ENCODE measurements at places on chromosomes 3 and 15.
A peak's percentile ranks its signal among the peaks of the same experiment; 100 is the strongest.

DNA sequence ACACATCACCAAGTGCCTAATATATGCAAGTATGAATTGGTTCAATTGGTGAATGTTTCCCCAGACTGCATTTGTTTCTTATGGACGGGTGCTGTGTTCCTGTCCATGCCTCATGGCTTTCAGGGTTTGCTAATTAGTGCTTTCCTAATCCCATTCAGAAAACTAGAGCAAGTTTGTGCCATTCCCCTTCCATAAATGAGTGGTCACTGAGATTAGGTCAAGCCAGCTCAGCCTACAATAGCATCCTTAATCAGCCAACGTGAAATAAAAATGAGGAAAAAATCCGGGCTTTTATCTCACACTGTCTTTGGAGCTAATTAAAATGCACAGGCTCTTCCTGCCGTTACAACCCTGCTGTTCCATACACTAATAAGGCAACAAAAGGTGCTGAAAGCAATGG, 788.8 kb downstream of the ROBO1 start:
- DNase-seq, result no peak

GRCh38 chr15:67501177-67501835, 19.6 kb upstream of the C15orf61 start:
- peak; percentile 37 for DNase-seq

GRCh38 chr3:122816587-122816986, 21.7 kb downstream of the SLC49A4 start:
- no peak for DNase-seq

- DNase-seq, result no peak
Observed at GRCh38 chr3:183879243-183879642, 5.4 kb downstream of the PARL start.

- no peak for DNase-seq
Observed at GRCh38 chr3:121654493-121655385, 6.0 kb downstream of the HCLS1 start.

GRCh38 chr3:196803891-196804468, 63.7 kb upstream of the SENP5 start:
- DNase-seq, result no peak

- DNase-seq, result no peak
Observed at GRCh38 chr15:44084770-44085169, 110.3 kb downstream of the FRMD5 start.

- DNase-seq, result no peak
Observed at GRCh38 chr3:62604751-62605351, 231.5 kb upstream of the FEZF2 start.

DNA sequence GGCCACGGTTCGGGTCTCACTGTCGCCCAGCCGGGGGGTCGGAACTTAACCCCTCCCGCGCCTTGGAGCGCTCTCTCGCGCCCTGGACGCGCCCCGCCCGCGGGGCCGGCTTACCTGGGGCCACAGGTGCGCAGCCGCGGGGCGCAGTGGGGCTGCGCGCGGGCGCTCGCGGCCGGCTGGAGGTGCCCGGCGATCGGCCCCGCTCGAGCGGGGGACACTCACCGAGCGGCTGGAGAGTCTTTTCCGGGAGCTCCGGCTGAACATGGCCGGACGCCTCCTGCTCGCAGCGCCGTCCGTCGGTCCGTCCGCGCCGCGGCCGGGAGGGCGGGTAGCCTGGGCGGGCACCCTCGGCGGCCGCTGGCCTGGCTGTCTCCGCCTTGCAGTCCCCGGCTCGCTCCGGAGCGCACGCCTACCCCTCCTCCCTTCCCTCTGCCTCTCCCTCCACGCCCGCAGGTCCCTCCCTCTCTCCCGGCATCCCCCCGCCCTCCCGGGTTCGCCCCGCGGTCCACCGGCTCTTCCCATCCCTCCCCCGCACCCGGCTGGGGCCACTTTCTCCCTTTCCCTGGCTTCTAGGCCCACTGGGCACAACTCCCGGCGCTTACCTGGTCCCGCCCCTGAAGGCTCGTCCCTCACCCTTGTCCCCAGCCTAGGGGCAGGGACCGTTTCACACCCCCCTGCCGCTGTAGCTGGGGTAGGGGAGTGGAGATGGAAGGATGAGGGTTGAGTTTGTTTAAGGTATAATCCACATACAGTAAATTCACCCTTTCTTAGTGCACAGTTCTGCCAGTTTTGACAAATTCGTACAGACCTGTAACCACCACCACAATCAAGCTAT, 220.1 kb upstream of the PRICKLE2 start:
- DNase-seq, result peak; percentile 94

GRCh38 chr3:82496890-82497560, 735.6 kb upstream of the GBE1 start:
- DNase-seq, result peak; percentile 39

DNA sequence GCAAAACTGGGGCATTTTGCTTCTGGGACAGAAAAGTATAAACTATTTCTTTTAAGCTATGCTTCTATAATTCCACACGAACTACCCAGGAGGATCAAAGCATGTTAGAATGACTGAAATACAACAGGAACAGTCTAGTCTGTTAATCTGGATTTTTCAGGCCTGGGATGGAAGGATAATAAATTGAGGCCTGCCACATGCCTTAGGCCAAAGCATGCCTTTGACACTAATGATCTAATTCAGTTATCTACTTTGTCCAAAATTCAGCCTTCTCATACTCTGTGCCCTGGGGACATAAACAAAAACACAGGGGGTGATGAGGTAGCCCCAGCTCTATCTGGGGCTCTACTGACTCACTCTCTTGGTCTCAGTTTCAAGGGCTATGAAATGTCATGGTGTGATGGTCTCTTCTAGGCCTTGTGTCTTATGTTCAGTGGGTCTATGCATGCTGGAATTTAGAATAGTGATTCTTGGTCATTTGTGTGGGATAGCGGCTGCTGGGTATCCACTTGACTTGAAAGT, 32.5 kb downstream of the GAP43 start:
- DNase-seq, result no peak

DNA sequence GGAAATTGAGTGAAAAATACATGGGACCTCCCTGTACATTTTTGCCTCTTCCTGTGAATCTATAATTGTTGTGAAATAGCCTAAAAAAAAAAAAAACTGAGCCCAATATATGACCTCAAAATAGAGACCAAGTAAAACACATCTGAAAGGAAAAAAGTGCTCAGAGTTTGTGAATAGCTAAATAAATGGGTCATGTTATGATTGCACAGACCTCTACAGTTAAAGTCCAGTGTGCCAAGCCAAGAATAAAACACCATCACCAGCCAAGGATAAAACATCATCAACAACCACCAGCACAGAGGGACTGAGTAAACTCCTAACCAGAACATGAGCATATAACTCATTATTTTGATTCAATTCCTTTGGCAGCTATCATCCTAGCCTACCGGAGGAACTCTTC, 115.6 kb upstream of the AGTR1 start:
- DNase-seq, result no peak

DNA sequence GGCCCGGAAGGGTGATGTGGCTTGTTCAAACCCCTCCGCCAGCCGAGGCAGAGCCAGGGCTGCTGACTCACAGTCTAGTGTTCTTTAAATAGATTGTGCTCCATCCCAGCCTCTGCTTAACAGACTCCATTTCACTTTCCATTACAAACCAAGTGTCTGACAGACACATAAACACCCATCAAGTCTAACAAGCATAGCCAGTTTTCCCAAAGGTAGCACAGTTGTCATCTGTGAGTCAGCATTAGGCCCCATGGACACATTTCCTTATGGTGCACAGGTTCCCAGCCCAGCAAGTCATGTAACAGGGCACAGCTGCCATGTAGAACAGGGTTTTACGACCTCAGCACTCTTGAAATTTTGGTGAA, 109.9 kb upstream of the RAP2B start:
- DNase-seq, result no peak

- no peak for DNase-seq
Observed at GRCh38 chr15:51620122-51620521, 2.4 kb downstream of the DMXL2 start.

GRCh38 chr3:183279371-183279770, 26.3 kb downstream of the B3GNT5 start:
- DNase-seq, result peak; percentile 22

- no peak for DNase-seq
Observed at GRCh38 chr3:180430896-180431295, 171.1 kb upstream of the TTC14 start.

GRCh38 chr3:111768571-111769100, 90.4 kb upstream of the PHLDB2 start:
- DNase-seq, result no peak

GRCh38 chr3:29447946-29448627, 167.2 kb downstream of the RBMS3 start:
- DNase-seq, result no peak

GRCh38 chr3:95272166-95272565, 1209.3 kb downstream of the NSUN3 start:
- no peak for DNase-seq

DNA sequence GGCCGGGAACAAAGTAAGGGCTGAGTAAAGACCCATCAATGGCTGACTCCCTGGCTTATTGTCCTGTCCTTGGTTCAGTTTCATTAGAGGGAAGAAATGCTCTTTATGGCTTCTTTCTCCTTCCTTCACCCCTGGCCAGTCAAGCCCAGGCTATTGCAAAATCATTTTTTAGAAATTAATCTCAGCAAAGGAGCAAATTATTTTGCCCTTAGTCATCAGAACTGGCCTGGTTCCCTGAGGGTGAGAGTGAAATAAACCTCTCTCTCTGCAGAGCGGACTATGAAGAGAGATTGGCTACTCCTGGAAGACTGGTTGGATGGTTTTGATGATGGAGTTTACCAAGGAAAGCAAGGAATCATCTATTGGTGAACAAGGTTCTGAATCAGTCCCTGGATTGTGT, 52.7 kb upstream of the OXTR start:
- no peak for DNase-seq

- DNase-seq, result no peak
Observed at GRCh38 chr15:33125894-33126537, 68.5 kb downstream of the FMN1 start.

DNA sequence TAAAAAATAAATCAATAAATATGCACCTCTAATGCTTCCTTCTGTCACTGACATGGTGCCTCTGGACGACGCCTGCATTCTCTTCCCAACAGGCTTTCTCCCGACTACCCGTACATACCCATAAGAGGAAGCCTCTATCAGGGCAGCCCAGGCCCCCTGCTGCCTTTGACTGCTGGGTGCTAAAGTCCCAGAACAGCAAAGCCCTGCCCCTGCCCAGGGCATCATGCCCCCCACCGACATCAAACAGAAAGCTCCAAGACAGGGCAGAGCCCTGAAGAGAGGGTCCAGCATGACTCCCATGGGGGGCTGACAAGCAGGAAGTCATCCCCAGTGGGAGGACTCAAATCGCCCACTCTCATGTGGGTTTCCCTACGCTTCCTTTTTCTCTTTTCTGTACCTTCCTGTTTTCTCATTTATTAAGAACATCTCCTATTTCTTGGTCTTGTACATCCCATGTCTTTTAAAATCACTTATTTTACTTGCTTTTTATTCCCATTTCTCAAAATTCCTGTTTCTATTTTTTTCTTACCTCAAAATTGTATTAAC, 23.4 kb downstream of the XPC start:
- peak; percentile 22 for DNase-seq

GRCh38 chr3:13815088-13815683, 64.7 kb downstream of the WNT7A start:
- no peak for DNase-seq

DNA sequence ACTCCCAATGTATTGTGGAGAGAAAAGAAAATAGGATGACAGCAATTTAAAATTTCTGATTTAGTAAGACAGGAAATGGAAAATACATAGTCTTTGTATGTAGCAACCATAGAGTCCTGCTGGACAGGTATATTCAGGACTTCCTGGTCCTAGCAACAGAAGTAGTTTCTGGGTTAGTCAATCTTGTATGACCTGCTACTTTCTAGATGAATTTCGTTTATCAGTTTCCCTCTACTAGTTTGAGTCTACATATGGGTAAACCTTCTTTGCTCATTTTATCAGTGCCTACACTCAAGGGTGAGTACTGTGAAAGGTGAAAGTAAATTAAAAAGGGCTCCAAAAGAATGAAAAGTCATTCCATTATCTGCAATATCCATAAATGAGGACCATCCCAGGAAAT, 309.8 kb downstream of the UNC13C start:
- DNase-seq, result no peak

GRCh38 chr15:48616216-48616615, 29.3 kb downstream of the FBN1 start:
- no peak for DNase-seq

GRCh38 chr15:39736412-39737195, 46.0 kb downstream of the FSIP1 start:
- no peak for DNase-seq

DNA sequence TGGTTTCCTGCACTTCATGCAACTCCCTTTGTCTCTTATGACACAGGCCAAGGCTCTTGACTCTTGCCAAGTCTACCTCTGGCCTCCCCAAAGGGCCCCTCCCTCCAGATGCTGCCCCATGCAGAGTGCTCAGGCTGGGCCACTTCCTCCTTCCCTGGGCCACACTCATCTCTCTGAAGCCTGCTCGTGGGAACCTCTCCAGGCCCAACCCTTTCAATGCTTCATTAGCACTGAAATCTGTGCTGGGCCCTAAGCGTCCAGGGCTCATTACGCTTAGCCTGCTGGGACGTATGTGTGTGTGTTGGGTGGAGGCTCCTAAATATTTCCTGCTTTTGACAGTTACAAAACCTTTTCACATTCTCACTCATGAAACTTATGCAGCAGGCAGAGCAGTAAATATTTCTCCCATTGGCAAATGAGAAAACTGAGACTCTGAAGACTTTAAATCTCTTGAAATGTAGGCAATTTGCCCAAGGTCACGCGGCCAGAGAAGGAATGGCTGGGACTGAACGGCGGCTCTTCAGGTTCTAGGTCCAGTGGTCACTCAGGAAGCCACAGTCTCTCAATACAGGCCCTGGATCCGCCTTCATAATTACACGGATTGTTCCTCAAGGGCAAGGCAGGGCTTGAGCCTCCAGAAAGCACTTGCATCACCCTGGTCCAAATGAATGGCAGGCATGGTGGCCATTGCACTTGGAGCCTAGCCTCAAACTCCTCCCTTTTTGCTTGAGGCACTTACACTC, 241.7 kb upstream of the HES1 start:
- DNase-seq, result no peak

DNA sequence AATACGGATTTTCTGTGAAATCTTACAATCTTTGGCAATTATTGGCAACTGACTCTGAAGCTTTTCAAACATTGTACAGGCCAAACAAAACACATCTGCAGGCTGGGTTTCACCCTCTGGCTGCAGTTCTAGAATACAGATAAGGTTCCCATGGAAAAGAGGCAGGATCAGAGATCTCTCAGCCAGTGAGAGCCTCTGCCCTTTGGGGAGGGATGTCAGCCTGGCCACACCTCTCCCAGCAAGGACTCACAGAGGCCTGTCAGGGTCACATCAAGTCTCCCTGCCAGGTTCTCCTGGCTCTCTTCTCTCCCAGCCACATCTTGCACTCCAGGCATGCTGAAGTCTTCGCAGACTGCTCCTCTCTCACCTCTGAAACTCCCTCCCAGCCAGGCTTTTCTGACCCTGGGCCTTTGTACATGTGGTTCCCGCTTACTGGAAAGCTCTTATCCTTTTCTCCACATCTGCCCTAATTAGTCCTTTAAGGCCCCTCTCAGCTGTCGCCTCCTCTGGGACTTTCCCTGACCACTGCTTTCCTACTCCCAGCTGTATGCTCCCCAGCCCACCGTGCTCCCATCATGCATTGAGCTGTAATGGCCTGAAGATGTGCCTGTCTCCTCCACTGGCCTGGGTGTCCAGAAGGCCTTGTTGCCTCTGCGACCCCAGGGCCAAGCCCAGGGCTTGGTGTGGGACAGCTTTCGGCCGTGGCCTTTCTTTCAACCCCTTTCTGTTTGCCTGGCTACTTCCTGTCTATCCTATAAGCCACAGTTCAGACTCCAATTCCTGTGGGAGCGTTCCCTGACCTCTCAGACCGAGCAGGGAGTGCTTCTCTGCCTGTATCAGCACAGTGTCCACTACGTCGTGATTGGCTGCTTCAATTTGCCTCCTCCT, 4.3 kb downstream of the RBP1 start:
- DNase-seq, result peak; percentile 47

GRCh38 chr3:23704298-23704697, 101.5 kb upstream of the UBE2E1 start:
- no peak for DNase-seq
